IPS DF 19.7 (cell line): ENCODE measurements at places on chromosomes 13 and 19.

- DNase-seq = no peak
Measured at GRCh38 chr13:84896128-84896527, 903.1 kb downstream of the SLITRK6 start.

- DNase-seq = no peak
Measured at GRCh38 chr13:102261316-102261715, 140.5 kb downstream of the FGF14 start.

- no peak for DNase-seq
Measured at GRCh38 chr13:94330552-94331071, 148.9 kb downstream of the DCT start.

DNA sequence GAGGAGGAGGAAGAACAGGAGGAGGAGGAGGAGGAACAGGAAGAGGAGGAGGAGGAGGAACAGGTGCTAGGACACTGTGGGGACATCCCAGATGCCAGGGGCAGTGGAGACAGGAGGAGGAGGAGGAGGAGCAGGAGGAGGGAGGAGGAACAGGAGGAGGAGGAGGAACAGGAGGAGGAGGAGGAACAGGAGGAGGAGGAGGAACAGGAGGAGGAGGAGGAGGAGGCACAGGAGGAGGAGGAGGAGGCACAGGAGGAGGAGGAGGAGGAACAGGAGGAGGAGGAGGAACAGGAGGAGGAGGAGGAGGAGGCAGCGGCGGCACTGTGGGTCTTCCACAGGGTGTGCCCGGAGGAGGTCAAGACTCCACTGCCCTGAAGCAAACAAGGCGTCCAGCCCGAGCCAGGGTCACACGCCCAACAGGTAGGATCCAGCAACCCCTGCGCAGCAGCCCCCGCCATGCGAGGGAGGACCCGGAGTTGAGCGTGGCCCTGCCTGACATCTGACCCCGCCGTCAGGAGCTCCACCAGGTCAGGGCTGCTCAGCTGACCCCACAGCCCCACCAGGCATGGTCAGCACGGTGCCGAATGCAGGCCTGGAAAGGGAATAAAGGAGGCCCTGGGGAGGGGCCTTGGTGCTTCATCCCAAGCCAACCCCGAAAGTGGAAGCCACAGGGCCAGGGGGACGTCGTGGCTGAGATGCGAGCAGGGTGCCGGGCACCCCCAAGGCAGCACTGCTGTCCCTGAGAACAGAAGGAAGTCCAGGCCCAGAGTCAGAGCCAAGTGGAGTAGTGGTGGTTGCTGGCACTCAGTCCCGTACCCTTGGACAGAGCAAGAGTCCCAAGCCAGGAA is 9.2 kb downstream of the SBNO2 start:
- DNase-seq = no peak

GRCh38 chr19:1438035-1438932 is at the start of gene RPS15:
RPS15 (plus strand) TSS chr19:1438396; CDS start chr19:1438426, 30 bp downstream.
- DNase-seq = no peak

- peak; percentile 35 for DNase-seq
Measured at GRCh38 chr13:57582032-57582431, 49.5 kb upstream of the PCDH17 start.

- no peak for DNase-seq
Measured at GRCh38 chr13:73179650-73180274, 121.0 kb downstream of the KLF5 start.

DNA sequence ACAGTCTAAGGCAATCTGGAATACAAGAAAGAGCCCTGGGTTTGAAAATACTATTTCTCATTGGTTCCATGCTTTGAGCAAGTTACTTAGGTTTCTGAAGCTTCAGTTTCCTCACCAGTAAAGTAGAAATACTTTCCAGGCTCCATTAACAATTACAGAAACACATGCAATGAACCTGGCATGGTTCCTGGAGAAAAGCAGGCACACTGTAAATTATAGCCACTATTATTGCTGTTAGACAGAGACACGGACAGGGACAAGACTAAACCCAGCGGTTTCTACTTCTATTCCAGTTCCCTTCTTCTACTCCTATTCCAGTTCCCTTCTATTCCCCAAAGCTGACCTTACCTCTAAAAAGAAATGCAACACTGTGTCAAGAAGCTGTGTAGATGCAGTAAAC is 41.2 kb downstream of the MIPEP start:
- DNase-seq = no peak

DNA sequence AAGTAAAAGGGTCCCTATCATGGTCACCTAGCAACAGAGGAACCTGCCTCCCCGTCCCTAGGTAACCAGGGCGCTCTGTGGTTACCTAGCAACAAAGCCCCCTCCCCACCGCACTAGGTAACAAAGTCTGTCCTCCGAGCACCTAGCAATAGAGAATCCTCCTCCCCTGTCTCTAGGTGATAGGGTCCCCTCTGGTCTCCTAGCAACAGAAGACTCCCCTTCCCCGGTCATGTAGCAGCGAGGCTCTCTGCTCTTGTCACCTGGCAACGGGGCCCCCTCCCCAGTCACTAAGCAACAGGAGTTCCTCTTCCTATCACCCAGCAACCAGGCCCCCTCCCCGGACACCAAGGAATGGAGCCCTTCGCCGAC is 307 bp downstream of the JOSD2 start:
- DNase-seq = peak; percentile 65

GRCh38 chr13:50712456-50712855 is 131.0 kb downstream of the DLEU7 start:
- no peak for DNase-seq

DNA sequence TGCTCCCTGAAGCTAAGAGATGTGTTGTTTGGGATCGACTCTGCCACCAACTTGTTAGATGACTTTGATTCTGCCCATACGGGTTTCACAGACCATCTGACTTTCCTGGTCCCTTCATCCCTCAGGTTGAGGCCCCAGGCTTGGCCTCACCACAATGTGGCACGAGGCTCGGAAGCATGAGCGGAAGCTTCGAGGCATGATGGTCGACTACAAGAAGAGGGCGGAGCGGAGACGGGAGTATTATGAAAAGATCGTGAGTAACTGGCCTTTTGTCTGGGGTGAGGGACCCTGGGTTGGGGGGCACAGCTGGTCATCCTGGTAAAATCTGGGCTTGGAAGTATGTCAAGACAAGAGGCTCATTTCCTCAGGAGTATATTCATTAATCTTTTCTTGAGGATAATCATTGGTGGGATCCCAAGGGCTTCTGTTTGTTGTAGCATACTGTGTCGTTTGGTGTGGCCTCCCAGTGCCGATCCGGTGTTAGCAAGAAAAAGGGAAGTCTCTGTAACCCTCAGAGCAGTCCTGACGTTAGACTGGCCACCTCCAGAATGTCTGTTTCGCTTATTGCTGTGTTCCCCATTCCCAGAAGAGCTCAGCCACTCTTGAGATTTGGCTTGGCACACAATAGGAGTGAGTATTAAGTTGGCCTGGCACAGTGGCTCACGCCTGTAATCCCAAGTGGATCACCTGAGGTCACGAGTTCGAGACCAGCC is 1.4 kb downstream of the CLASRP start:
- DNase-seq = no peak

GRCh38 chr13:22940736-22941135 is 240.0 kb upstream of the SGCG start:
- no peak for DNase-seq

DNA sequence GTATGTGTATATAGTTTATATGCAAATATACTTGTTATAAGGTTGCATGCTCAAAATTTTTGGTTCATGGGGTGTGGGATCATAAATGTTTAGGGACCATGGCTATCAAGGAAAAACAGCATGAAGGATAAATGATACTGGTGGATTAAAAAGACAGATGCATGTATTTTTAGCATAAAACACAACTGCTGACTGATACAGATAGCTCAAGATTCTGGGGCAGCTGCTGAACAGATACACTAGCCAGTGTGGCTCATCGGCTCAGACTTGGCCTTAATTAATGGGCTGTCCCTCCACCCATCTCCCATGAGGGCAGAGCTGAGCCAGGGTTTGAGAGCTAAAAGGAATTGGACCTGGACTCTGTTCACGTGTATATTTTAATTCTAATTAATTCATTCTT is 11.4 kb downstream of the ALOX5AP start:
- DNase-seq = no peak

GRCh38 chr13:50299546-50300249 is 284.5 kb downstream of the KCNRG start:
- DNase-seq = no peak

DNA sequence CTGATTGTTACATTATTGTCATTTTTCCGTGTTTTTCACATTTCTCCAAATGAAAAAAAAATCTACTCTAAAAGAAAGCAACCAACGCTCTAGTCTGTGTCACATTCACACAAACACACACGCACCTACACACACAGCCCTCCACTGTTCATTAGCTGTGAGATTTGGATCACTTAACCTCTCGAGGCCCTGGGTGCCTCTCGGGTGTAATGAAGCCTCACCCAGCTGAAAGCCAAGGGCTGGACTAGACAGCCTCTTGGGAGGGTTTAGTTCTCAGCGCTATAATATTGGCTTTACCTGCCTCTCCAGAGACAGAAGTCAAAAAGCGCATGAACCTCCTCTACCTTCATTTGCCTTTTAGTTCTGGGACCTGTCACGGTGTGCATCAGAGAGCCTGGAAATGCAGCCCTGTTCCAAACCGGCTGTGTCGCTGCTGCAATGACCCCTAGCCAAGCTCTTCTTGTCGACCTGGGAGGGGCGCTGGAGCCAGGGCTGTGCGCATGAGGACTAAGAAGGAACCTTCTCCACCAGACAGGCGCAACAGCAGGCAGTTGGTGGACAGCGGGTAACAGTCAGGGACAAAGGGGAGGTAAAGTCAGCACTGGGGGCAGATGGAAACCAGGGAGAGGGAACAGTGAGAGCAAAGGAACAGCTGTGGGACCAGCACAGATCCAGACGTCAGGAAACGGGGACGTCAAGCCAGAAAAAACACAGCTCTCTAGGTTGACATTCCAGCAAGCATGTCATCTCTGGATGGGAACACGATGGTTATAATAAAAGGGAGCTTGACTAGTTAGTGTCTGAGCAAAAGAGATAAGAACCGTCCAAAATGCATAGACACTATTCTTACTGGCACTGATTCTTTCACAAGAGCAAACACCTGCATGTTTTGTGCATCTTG is 375.9 kb downstream of the EFNB2 start:
- DNase-seq = no peak

DNA sequence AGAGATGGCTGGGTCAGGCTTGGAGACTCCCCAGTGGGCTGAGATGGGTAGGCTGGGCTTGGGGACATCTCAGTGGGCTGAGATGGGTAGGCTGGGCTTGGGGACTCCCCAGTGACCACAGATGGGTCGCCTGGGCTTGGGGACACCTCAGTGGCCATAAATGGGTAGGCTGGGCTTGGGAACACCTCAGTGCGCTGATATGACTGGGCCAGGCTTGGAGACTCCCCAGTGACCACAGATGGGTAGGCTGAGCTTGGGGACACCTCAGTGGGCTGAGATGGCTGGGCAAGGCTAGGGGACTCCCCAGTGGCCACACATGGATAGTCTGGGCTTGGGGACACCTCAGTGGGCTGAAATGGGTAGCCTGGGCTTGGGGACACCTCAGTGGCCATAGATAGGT is 12.8 kb downstream of the IQCN start:
- DNase-seq = no peak

GRCh38 chr13:76687467-76687866 is 198.7 kb downstream of the KCTD12 start:
- DNase-seq = no peak

DNA sequence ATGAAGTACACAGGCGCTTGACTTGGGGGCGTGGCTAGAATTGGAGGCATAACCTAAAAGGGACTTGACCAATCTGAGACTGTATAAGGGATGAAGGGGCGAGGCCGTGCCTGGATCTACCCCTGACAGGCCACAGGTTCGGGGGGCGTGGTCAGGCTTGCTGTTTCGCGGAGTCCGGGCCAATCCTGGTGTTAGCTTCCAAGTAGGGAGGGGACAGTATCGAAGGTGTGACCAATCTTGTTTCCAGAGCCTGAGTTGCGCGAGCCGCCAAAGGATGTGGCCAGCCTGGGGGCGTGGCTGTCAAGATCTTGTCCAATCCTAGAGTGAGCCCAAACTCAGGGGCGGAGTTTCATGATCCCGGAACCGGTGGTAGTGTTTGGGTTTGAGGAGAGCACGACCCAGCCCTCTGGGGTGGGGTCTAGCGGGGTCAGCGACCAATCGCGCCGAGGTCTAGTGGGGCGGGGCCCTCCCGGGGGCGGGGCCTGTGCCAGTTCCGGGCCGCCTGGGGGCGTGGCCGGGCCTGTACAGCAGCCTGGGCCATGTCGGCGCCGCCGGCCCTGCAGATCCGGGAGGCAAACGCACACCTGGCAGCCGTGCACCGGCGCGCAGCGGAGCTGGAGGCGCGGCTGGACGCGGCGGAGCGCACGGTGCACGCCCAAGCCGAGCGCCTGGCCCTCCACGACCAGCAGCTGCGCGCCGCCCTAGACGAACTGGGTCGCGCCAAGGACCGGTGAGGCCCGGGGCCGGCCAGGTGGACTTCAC is at the start of gene VMAC:
TSS of gene VMAC (plus strand) at position 521 of the 762 bp plus-strand sequence. CDS start at position 540, 19 bp downstream.
- DNase-seq = peak; percentile 99

GRCh38 chr13:37288057-37288720 is 182.7 kb upstream of the CSNK1A1L start:
- DNase-seq = no peak

DNA sequence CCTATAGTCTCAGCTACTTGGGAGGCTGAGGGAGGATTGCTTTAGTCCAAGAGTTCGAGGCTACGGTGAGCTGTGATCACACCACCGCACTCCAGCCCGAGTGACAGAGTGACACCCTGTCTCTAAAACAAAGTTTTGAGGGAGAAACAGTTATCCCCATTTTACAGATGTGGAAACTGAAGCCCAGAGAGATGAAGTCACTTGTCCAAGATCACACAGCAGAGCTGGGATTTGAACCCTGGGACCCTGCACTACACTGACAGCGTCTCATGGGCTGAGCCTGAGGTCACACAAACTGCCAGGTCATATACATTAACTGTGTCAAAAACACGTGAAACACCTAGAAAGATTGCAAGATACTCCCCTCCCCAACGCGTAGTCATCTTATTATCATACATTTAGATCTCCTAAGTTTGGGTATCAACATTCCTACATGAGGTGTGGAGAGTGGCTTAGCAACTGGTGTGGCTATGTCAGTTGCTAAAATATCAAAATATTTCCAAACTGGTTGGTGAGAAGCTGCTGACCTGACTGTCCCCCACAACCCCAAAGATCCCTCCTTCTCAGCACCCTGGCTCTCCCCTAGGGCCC is 8.2 kb downstream of the FCGBP start:
- DNase-seq = no peak

- peak; percentile 75 for DNase-seq
Measured at GRCh38 chr19:16143399-16144215, at the start of gene HSH2D. HSH2D (plus strand) TSS chr19:16143685; CDS start chr19:16148751, 5,066 bp downstream.

GRCh38 chr13:43122791-43123190 is 99.4 kb downstream of the DNAJC15 start:
- no peak for DNase-seq

GRCh38 chr19:6728346-6728745 is 7.9 kb upstream of the C3 start:
- DNase-seq = no peak

- DNase-seq = no peak
Measured at GRCh38 chr13:57825066-57825465, 193.5 kb downstream of the PCDH17 start.

GRCh38 chr19:3281026-3281425 is 56.6 kb downstream of the CELF5 start:
- no peak for DNase-seq

GRCh38 chr19:36032251-36033104 is at the start of gene CLIP3:
CLIP3 (minus strand) TSS chr19:36032873; CDS start chr19:36032357, 516 bp downstream.
- DNase-seq = no peak
